Left forelimb (tissue), 1 donor: ENCODE measurements at places on chromosomes 2 and 18.

- no peak for DNase-seq
Measured at GRCh38 chr2:23777826-23778225, 149.1 kb downstream of the ATAD2B start.

GRCh38 chr2:175009917-175010621 lies 4.9 kb upstream of the CHN1 start:
- DNase-seq = no peak

DNA sequence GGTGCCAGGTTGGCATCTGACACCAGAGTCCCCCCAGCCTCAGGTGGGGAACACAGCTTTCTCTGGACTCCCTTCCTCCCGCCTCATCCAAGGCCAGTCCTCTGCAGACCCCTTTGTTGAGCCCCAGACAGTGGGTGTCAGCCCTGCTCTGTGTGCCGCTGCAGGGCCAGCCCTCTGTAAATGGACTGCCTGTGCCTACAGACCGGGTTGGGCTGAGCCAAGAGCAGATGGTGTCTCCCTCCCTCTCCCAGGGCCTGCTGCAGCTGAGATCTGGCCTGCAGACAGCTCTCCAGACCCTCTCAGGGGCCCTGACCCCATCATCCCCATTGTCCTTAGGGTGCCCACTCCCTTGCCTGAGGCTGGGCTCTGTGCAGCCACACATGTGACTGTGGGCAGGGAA lies 160.8 kb downstream of the KLHL29 start:
- DNase-seq = no peak

GRCh38 chr2:95347681-95348608 lies 50.8 kb downstream of the KCNIP3 start:
- peak; percentile 59 for DNase-seq

DNA sequence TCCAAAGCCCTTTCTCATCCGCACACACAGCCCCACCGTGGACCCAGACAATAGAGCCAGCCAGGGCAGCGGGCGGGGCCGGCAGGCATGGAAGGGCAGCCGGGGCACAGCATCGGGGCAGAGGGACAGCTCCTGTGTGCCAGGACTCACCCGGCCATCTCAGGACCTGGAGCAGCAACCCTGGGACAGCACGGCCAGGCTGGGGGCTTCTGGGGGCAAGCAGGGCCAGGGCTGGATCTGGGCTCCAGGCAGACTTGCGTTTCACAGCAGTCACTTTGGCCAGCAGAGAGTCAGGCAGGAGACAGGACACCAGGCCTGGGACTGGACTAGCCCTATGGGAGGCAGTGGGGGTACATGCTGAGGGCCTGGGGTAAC lies 15.5 kb downstream of the ANO7 start:
- DNase-seq = no peak

DNA sequence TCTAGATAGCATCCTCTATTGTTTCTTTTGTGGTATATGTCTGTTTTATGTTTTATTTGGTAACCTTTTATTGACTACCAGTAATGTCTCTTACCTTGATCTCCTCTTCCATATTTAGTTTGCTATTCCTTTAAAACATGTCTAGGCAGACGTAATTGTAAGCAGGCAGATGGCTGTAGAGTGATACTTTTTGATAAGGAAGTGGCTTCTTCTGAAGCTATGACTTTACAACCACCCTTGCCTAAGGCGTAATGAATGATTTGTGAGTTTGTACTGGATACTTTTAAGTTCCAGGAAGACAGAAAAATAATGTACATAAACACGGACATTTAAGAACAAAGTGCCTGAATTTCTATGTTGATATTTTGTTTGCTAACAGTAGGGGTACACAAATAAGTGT lies 85.6 kb downstream of the ZNF804A start:
- DNase-seq = no peak

- no peak for DNase-seq
Measured at GRCh38 chr2:8022908-8023640, 658.8 kb upstream of the ID2 start.
